Pulmonary artery endothelial cell (primary cell): ENCODE measurements at places on chromosomes 5 and 9.

- no peak for DNase-seq
These were observed 339.8 kb downstream of the AGTPBP1 start for GRCh38 chr9:85401998-85402397.

GRCh38 chr9:135479469-135480052 lies at the start of gene PPP1R26:
PPP1R26 (plus strand) TSS chr9:135479782; CDS start chr9:135484511, 4,729 bp downstream.
- no peak for DNase-seq

GRCh38 chr9:124134526-124134925 lies 123.0 kb downstream of the LHX2 start:
- no peak for DNase-seq

- DNase-seq: no peak
These were observed 40.8 kb upstream of the RNF130 start for GRCh38 chr5:180112181-180112861.

DNA sequence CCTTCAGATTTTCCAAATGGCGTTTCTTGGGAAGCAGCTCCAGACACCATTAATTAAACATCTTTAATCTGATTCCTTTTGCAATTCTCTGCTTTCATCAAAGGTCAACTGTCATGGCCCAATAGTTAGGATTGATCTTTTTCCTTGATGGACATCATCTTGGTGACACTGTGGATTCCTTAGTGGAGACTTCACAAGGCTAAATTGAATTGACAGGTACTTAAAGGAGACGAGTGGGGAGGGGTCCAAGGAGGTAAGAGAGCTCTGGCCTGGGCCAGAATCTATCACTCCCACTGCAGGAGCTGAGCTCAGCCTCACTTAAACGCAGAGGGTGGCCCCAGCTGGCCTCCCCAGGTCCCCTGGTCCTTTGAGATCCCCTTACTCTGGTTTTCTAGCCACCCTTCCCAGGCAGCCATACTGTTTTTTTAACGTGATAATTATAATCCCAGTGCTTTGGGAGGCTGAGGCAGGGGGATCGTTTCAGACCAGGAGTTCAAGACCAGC lies 9.9 kb upstream of the HMCN2 start:
- no peak for DNase-seq

DNA sequence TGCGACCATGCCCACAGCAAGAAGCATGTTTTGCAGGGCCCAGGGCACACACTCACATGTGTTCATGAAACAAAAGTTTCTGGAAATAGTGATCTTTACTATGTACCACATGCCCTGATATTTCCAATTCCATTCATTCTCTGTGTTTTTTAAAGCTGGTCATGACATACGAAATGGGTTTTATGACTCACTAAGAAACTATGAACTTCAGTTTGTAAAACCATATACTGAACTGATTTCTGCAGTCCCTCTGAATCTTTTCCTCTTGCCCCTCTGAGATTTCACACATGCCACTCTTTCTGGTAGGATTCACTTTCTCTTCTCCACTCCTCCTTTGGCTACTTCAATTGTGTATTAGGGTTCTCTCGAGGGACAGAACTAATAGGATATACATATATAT lies 416.1 kb upstream of the TRPC7 start:
- DNase-seq: no peak

DNA sequence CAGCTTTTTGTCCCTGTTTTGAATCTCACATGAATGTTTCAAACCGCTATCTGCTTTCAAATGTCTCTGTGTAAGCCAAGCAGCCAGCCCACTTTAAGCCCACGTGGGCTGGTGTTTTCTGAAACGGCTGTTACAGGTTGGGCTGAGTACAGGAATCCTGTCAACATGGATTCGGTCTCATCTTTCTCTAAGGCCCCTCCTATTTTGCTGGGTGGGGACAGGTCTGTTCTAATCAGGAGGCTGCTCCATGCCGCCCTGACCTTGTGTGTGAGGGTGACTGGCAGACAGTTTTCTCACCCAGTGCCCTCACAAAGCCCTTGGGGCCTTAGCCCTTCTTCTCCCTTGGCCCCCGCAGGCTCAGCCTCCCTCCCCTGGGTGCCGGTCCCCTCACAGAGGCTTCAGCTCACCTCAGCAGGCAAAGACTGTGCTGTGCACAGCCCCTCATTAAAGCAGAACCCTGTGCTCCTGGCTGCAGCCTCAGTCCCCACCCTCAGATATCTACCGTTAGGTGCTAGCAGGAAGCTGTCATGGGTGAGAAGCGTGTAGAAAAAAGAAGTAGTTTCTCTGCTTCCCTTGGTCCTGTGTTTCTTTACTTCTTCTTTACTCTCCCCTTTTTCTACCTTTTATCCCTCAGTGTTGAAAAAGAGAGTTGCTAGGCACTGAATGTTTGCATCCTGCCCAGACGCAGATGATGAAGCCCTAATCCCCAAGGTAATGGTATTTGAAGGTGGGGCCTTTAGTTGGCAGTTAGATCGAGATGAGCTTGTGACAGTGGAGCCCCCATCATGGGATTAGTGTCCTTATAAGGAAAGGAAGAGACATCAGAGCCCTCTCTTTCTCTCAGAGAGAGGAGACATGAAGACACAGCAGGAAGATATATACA lies 205.7 kb downstream of the ADAMTS12 start:
- DNase-seq: no peak
